ENCODE measurements at places on chromosomes 6 and 20.

- no peak for DNase-seq
These were observed 770.9 kb downstream of the HDGFL1 start for GRCh38 chr6:23340271-23340670.

- DNase-seq = no peak
These were observed 22.2 kb upstream of the VAPB start for GRCh38 chr20:58366866-58367265.

DNA sequence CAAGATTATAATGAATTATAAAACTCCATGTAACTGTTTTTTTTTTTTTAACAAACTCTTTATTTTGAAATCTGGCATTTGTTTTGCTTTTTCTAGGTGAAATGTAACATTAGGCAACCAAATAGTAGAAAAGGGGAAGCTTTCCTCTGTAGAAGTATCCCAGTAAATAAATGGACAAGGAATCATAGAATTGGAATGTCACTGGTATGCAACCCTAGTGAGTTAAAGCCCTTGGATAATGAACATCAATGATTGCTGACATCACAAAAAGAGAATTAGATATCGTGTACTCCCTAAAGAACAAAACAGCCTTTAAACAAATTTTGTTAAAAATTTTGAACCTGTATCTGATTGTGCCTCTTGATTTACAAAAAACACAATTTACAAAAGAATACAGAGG, 93.9 kb upstream of the OGFRL1 start:
- no peak for DNase-seq

DNA sequence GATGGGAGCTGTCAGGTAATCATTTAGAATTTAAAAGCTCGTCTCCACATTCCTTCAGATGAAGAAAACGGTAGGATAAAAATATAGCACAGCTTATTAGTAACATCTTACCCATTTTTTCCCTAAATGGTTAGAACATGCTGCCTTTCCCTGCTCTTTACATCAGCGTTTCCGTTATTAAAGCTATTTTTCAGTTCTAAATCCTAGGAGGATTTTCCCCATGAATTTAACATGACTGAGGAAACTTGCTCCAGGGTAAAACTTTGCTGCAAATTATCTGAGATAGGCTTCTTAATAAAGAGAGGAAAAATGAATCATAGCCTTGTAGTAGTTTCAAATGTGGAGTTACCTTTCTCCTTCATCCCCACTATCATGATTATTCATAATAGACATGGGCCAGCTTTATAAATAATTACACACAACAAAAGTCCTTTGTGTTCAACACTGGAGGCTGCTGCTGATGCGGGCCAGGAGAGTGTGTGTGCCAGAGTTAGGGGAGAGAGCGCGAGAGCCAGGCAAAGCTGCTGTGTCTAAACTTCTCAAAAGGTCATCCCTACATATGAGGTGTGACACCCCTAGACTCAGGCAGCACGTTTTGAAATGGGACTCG, 24.4 kb downstream of the MYLIP start:
- DNase-seq = no peak

DNA sequence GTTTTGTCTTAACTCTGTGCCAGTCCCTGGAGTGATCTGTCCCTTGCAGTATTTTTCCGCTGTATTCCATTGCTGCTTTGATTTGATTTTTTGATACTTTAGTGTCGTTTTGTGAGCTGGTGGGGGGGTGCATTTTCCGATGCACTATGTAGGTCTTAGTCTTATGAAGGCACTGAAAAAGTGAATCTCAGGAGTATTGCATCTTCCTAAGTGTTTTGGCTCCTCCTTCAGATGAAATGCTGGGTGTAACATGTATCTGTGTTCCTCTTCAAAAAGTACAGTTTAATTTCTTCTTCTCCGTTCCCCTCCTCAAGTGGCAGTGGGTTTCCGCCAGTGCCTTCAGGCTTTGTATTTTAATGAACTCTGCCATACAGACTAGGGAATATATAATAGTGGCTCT, 580.7 kb upstream of the GJE1 start:
- DNase-seq = no peak

DNA sequence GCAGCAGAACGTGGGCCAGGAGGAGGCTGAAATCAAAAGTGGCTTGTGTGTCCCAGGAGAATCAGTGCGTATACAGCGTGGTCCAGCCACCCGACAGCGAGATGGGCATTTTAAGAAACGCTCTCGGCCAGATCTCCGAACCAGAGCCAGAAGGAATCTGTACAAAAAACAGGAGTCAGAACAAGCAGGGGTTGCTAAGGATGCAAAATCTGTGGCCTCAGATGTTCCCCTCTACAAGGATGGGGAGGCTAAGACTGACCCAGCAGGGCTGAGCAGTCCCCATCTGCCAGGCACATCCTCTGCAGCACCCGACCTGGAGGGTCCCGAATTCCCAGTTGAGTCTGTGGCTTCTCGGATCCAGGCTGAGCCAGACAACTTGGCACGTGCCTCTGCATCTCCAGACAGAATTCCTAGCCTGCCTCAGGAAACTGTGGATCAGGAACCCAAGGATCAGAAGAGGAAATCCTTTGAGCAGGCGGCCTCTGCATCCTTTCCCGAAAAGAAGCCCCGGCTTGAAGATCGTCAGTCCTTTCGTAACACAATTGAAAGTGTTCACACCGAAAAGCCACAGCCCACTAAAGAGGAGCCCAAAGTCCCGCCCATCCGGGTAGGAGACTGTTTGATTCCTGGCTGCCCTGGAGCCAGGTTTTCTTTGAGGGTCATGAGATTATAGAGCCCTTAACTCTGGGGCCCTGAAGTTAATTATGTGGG, 75.3 kb downstream of the ASXL1 start:
- DNase-seq = no peak

GRCh38 chr6:159094444-159095252, 49.9 kb upstream of the TAGAP start:
- no peak for DNase-seq

DNA sequence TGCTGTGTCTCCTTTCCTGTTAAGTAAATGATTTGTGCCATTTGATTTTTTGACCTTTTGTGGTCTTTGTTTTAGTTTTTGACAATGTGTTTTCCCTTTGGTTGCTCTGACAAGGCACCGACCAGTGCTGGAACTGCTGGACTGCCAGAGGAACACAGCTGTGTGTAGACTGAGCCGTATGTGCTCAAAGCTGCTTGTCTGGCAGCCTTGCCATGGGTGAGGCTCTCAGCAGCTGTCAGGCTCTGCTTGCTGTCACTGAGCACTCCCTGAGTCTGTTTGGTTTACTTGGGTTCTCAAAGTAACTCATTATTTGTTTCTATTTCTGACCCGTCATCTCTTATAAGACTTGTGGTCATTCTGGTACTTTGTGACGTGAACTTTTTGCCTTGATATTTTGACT, 15.1 kb upstream of the SNRPB start:
- no peak for DNase-seq

DNA sequence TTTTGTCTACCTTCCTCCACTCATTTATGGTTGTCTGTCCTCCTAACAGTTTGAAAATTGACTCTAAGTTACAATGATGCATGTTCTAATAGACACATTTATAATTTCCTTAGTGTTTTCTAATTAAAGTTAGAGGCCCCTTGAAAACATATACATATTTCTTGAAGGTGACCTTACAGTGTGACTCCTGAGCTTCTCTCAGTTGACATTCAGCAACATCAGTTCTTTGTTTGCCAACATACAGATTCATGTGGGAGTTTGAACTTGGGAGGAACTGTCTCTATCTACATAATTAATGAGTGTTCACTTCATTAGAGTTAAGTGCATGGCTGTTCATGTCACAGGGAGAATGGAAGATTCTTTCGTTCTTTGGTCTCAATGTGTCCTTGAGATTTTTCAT, 658.2 kb downstream of the GRIK2 start:
- DNase-seq = no peak

- no peak for DNase-seq
These were observed 135.0 kb upstream of the AFDN start for GRCh38 chr6:167691533-167692312.

DNA sequence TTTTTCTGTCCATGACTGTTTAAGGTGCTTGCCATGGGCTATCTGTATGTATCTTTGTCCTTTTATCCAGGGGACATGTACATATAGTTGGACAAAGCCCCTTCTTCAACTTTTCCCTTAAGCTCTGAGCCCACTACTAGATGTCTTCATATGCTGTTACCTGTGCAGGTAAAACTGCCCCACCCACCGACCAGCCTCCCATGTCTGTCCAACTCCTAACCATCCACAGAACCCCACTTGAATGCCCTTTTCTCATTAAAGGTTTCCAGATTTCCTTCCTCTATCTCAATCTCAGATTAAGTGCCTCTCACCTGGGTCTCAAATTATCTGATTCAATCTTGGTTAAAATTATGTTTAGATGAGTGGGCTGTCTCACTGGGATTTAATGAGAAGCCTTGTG, 136.3 kb downstream of the RNASET2 start:
- no peak for DNase-seq

DNA sequence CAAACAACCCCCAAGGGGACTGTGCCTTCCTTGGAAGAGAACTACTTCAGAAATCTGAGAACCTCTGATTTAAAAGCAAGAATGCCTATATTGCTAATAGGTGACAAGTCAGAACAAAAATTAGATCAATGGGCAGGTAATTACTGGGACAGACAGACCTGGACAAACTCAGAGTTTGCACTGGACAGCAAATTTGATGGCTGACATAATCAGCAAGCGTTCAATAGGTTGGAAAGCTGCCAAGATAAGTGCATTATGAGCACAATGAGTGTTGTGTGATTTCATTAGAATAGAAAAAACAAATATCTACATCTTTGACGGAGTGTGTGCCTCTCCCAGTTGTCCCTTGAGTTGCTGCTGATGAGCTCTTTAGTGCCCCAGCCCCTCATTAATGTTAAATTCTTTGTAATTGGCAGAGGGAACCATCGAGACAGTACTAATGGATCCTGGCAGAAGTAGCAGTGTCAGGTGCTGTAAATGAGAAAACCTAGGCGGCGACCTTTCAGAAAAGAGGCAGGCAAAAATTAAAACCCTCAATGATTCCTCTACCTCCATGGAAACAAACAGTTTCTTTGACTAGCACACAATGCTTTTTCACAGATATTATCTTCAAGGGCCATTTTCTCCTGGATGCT, 116.5 kb upstream of the COL21A1 start:
- no peak for DNase-seq

- no peak for DNase-seq
These were observed 154.7 kb upstream of the RIN2 start for GRCh38 chr20:19603376-19603750.
